ENCODE measurements at places on chromosomes 7 and 10.

GRCh38 chr10:28470873-28471651 lies 61.9 kb upstream of the WAC start:
- no peak for DNase-seq

DNA sequence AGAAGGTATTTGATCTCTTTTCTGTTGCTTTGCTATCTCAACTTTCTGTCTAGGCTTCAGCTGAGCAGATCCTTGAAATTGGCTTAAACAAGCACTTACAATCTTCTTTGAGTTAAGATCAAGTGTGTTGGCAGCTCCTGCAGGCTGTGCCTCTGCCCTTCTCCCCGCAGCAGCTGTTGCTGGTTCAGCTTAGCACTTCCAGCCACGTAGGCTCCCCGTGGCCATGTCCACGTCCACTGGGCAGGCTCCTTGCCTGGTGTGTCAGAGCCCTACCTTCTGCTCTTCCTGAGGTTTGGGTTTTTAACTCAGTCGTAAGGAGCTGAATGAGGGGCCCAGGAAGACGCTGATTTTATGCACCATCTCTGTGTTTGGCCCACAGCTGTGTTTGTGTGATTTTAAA lies 47.2 kb downstream of the CAMK1D start:
- no peak for DNase-seq

DNA sequence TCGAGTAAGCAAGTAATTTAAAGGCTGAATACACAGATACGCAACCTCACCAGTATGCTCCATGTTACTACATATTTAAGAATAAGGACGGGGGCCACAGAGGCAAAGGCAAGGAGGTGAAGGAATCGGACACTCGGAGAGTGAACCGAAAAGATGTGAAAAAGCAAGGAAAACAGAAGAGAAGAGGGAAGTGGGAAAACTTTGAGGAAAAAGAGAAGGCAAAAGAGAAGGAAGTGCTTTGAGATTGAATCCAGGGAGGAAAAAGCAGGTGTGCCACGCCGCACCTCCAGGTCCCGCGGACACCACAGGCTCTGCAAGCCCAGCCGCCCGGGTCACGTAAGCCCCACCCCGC lies 367 bp upstream of the AVL9 start:
- no peak for DNase-seq

DNA sequence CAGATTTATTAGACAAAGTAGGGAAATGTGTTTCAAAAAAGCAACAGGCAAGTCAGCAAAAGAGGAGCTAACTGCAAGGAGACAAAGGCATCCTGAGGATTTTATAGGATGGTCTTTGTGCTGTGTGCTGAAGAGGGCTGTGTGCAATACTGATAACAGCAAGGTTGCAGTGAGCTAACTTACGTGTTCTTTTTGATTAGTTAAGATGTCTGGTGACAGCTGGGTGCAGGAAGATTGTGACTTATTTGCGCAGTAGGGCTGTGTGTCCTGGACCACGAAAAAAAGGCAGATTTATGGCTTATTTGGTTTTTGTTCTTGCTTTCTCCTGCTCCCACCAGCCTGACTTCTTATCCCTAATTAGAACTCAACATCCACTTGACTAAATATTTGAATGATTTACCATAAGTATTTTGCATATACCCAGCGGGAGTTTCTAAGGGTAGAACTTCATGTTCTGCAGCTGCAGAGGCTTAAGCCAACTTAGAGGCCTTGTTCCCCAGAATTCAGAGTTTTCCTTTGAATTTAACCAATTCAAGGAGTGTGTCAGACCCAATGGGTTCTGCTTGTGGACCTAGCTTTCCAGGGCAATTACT lies 119.0 kb downstream of the ANKRD26 start:
- DNase-seq = no peak

- DNase-seq = no peak
Observed at GRCh38 chr7:80665526-80665925, 27.1 kb downstream of the CD36 start.

- DNase-seq = no peak
Observed at GRCh38 chr7:26078437-26079336, 73.3 kb upstream of the NFE2L3 start.

DNA sequence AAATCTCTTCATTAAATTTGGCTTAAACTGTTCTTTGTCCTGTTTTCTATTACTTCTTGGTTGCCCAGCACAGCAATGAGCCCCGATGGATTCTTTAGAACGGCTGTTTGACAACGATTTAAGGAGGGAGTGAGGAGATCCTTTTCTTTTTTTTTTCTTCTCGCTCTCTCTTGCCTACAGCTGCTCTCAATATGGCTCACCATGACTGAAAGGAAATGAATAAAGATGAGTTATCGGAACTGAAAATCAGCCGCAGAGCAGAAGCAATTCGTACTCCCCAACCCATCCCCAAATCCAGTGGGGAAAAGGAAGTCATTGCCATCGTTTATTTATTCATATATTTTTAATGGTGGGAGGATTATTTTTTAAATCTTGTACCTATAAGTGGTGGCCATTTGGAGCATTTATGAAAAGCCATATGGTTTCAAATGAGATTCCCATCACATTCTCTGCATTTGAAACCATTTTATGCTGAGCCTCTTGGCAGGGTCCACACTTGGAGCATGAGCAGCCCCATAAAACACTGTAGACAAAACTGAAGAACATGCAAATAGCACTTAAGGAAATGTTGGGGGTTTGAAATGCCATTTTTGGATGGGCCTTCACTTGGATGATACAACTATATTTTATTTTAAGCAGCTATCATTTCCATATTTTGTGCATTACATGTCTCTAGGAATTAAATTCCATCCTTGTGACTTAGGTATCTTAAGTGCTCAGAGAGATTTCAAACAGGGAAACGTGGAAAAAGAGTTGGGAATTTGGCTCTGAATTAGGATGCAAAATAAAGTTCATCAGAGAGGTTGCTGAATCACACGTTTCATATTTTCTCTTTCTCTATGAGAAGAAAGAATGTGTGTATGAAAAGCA lies 107.7 kb upstream of the FZD1 start:
- DNase-seq = no peak

DNA sequence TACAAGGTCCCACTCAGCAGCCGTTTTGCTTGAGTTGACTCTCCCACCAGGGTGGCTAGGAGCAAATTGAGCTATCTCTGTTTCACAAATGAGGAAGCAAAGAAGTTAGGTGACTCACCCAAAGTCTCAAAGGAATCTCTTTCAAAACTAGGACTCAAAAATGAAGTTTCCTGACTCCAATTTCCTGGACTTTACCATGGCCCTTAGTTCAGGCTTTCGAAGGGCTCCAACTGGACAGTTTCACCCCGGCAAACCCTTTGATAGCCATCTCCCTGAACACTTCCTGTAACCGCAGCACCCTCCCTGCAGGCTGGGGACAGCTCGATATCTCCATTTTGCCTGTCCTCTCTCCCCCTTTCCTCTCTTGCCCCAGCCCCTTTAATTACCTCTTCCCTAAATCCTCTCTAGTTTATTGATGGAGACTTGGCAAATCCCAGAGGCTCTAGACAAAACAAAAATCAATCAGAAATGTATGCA lies 4.7 kb upstream of the AFAP1L2 start:
- DNase-seq = no peak

GRCh38 chr10:50648935-50649227 lies 25.1 kb upstream of the SGMS1 start:
- no peak for DNase-seq

- no peak for DNase-seq
Observed at GRCh38 chr7:37320140-37320847, 128.4 kb downstream of the ELMO1 start.

DNA sequence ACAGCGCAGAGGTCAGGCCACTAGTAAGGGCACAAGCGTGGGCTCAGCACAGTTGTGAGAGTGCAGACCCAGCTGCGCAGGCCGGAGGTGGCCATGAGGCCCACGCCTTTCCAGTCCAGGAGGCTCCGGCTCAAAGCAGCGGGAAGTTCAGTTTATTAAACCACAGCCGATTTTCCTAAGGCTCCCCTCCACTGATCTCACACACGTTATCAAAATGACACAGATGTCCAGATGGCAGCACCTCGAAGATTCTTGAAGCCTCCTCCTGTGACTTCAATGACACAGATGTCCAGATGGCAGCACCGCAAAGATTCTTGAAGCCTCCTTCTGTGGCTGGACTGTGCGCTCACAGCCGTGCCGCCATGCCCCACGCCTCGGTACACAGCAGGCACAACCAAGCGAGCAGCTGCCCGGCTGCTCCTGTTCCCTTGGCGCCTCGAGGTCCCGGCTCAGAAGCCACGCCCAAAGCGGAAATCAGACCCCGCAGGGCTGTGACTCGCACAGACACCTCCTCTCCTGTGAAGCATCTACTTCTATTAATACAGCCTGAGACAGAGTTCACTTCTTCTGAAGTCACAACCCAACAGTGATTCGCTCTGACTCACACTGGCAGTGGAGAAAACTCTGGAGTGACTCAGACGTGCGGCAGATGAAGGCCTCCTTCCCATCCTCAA lies 122.7 kb downstream of the MAD1L1 start:
- DNase-seq = peak; percentile 94

- DNase-seq = no peak
Observed at GRCh38 chr10:72814099-72814790, 79.3 kb upstream of the OIT3 start.

GRCh38 chr7:132376361-132377013 lies 199.8 kb downstream of the PLXNA4 start:
- DNase-seq = no peak

GRCh38 chr7:66748791-66749190 lies 8.3 kb downstream of the RABGEF1 start:
- DNase-seq = no peak

- no peak for DNase-seq
Observed at GRCh38 chr10:5555021-5555510, 30.3 kb downstream of the CALML3 start.

GRCh38 chr7:30871655-30872054 lies 40.0 kb upstream of the AQP1 start:
- DNase-seq = no peak

Measured in AG08396 (cell line).